ENCODE measurements at places on chromosomes 3 and 15. TPM values are rescaled to one million over a fixed set of nuclear protein-coding genes. Genes with fewer than 3 reads are reported as not detected.

Gene METTL6
- total RNA-seq, result 9.4 TPM

GRCh38 chr15:63483521-63484371, 20.6 kb upstream of the USP3 start:
- H3K27ac ChIP-seq, result peak overlapping the region; percentile 61
- DNase-seq, result peak; percentile 81
- H3K36me3 ChIP-seq, result no peaks in the 10 kb centered on the region
- H3K27me3 ChIP-seq, result no peaks in the 10 kb centered on the region

- H3K4me3 ChIP-seq, result no peak overlapping the region
- no peak for DNase-seq
- no peak overlapping the region for H3K27ac ChIP-seq
- no peaks in the 10 kb centered on the region for H3K4me1 ChIP-seq
Measured at GRCh38 chr3:36302158-36302509, 78.2 kb upstream of the STAC start.

DNA sequence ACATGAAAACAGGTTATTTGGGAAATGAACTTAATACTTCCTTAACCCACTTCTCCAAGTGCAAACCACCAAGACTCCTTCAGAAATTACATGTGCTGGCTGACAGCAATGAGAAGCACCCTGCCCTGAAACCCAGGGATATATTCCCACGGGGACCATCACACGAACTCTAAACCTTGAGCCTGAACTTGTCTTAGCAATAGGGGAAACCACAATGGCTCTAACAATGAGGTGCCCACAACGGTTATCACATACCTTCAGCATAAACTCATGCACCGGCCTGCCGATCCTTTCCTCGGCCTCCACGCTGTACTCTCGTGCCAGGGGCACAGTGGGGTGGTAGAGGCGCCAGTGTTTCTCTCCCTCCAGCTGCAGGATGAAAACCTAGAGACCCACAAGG, 13.4 kb downstream of the RIOX2 start:
- no peak overlapping the region for H3K27ac ChIP-seq
- no peak for DNase-seq
- H3K4me1 ChIP-seq, result no peaks in the 10 kb centered on the region
- no peaks in the 10 kb centered on the region for H3K27me3 ChIP-seq

DNA sequence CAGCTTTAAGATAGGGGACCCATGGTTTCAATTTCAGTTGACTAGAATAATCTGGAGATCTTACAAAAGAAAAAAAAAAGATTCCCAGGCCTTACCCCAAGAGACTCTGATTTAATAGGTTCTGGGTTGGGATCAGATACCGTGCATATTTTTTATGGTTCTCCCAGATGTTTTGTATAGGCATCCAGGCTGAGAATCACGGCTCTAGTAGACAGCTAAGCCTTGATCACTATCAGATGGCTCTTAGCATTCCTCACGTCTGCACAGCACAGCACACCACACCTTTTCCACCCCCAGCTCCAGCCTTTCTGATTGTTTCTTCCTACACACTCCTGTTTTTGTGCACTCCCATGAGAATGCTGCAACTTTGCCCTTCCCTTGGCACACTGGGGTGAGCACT, 40.8 kb downstream of the TMEM45A start:
- H3K27me3 ChIP-seq, result no peaks in the 10 kb centered on the region
- DNase-seq, result no peak
- no peaks in the 10 kb centered on the region for H3K36me3 ChIP-seq
- no peak overlapping the region for H3K4me3 ChIP-seq

All from CD4-positive, CD25-positive, alpha-beta regulatory T cell (primary cell).